ENCODE measurements at places on chromosomes 3 and 15.

- DNase-seq: no peak
Observed at GRCh38 chr15:63905558-63906265, 72.0 kb upstream of the HERC1 start.

DNA sequence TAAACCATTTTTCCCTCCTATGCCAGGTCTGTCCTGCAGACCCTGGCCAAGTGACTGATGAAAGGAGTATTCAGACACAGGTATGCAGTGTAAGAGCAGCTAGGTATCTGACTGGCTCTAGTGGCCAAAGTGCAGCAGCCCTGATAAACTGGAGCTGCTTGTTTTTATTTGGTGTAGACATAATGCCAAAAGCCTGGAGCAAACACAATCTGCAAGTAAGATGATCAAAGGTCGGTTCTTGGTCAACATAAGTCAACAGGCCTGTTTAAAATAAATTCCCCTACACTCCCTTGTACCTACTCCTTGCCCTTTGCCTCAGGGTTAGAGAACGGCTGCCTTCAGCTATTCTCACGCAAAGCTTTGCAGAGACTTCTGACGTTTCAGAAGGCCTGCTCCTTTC lies 1003.1 kb downstream of the ZPLD1 start:
- no peak for DNase-seq

GRCh38 chr15:76844096-76844495 lies 61.0 kb downstream of the SCAPER start:
- no peak for DNase-seq

- DNase-seq: no peak
Observed at GRCh38 chr3:146503461-146504202, 34.3 kb upstream of the PLSCR2 start.

DNA sequence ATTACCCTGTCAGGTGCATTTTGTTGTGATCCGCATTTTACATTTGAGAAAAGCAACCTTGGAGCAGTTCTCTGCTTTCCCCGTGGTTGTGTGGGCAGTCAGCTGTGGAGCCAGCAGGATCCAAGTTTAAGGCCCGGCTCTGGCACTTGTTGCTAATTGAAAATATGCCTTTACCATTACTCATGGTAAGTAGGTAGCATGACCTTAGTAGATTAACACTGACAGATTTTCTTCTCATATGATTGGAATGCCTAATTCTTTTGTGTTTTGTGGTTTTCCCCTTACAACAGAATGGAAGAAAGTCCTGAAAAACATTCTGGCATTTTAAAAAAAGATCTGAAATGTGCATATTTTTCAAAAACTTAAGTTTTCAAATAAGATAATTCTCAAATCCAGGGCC lies 246.5 kb upstream of the LRRN1 start:
- no peak for DNase-seq

- DNase-seq: no peak
Observed at GRCh38 chr3:152556731-152557254, 278.1 kb upstream of the P2RY1 start.

DNA sequence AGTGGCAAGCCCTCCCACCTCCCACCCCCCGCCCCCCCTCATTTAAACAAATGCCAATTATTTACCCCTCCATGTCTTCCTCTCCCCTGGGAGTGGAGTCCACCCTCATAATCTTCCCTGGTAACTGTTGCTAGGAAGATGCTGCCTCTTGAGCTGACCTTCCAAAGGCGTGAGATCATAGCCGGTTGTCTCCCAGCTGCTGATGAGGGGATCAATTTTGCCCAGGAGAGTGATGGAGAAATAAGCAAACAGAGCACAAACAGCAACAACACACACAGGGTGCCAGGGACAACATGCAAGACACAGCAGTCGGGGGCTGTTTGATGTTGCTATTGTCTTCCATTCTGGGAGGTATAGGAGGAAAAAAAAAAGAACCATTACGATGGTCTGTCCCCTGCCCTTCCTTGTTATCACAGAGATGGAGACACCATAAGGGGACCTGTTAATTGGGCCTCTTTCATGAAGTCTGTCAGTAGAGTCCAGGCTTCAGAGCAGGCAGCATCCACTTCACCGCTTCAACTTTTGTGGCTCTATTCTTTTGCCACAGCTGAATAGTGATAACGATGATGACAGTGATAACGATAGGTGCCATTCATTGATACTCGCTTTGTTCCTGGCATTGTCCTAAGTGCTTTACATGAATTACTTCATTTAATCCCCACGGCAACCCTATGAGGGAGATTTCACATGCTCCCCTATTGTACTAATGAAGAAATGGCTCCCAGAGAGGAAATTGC lies 76.9 kb upstream of the RGMA start:
- no peak for DNase-seq
